ENCODE measurements at places on chromosomes 3 and 15.

DNA sequence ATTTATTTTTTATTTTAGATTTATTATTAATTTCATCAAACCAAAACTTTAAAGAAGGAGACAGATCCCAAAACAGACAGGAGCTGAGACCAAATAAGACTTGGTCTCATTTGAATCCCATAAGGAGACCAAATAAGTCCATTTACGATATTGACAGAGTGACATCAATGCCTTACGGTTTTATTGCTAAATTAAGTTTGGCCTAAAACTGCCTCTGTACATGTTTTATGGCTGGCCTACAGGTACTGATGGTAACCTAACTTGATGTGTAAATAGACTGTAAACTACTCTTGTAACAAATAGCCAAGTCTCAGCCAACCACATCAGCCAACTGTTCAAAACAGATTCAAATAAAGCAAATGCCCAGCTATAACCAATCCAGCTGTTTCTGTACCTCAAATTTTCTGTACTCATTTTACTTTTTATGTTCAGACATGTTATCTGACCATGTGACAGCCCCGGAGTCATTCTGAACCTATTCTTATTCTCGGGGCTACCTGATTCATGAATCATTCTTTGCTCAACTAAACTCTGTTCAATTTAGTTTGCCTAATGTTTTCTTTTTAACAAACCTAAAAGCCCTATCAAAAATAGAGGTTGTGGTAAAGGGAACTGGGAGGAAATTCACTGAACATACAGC lies 89.4 kb upstream of the CDAN1 start:
- peak; percentile 10 for DNase-seq

DNA sequence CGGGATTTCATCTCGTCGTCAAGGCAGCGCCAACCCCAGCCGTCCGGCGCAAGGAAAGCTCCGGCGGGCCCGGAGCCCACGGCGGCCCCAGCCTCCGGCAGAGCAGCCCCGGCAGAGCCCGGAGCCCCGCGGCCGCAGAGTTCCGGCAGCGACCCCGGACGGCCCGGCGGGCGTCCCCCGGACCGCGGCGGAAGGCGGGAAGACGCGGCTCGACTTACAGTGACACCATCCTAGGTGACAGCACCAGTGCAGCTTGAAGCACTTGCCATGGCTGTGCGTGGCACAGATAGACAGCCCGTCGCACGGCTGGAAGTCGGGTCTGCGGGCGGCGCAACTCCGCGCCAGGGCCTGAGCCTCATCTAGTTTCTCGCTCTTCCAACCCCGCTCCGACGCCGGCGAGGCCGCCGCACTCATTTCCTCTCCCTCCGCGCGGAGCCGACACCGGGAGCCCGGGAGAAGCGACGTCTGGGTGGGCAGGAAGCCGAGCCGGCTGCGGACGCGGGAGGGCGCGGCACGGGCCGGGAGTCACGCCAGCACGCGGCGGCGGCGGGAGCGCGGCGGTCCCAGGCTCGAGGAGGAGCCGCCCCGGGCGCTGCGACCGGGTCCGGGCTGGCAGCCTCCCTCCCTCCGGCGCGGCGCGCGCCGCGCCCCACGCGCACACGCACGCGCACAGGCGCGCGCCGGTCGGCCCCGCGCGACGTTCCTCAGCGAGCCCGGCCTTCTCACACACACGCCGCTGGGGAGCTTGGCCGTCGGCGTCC lies at the start of gene C3orf70:
Gene C3orf70, minus strand, starts transcription at position 651 of the 761 bp plus-strand sequence. Its CDS starts 237 bp downstream, at position 414.
- DNase-seq: peak; percentile 13

DNA sequence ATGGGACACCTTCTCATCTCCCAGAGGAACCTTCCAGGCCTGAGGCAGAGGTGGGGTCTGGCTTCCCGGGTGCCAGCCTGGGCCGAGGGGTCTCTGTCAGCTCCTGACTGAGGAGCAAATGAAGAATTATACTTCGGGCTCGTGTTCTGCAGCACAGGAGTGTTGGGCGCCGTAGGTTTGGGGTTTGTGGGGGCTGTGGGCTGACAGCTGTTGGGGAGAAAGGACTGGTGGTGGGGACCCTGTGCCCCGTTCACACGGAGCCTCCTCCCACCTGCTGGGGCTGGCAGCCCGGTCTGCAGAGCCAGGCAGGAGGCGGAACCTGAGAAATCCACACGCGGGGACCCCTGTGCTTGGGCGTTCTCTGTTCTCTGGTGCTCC lies 59.7 kb downstream of the ADAMTS7 start:
- DNase-seq: no peak

- DNase-seq: no peak
Observed at GRCh38 chr3:112425858-112426750, 73.2 kb downstream of the BTLA start.

DNA sequence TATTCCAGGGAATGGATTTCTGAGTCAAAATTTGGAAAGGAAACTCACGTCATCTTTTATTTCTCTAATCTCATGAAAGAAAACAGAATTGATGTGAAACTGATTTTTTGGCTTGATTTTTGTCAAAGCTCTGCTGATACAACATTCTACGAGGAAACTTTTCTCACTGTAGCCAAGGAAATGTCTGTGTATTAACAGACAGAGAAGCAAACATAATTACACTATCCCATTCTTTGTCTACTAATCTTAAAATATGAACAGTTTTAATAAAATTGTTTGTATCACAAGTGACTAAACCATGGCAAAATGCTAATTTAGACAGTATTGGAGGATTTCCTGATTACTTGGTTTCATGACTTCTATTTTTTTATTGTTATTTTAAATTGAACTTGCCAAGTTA lies 1437.0 kb downstream of the OTOL1 start:
- DNase-seq: no peak

- DNase-seq: no peak
Observed at GRCh38 chr3:81929697-81930096, 168.3 kb upstream of the GBE1 start.

DNA sequence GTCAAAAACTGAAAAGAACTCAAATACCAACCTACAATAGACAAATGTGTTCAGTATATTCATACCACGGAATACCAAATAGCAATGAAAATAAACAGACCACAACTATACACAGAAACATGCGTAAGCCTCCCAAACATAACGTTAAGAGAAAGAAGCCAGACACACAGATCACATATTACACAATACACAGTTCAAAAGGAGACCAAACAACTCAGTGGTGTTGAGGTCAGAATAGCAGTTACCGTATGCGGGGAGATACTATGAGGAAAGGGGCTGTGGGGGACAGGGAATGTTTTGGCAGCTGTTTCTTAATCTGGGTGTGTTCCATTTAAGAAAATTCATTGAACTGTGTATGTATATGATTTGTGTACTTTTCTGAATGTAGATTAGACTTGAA lies 6.6 kb downstream of the OSBPL10 start:
- no peak for DNase-seq

DNA sequence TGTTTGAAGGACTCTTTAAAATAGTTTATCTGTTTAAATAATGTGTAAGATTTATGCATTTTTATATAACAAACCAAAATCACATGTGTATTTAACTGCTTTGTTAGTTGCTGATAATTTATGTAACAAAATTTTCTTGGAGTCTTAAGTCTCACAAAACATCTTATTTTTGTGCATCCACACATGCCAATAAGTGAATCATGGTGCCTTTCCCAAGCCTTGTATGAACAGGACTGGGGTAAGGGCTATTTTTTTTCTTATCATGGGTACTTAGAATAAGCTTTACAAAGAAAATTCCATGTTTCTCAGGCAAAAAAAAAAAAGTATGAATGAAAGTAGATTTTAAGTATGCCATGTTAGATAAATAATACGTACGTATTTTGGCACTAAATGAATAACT lies 132.9 kb upstream of the LRRFIP2 start:
- DNase-seq: no peak

- DNase-seq: no peak
Observed at GRCh38 chr3:147758771-147759170, 349.6 kb downstream of the ZIC1 start.

GRCh38 chr3:109154979-109155378 lies 18.5 kb downstream of the C3orf85 start:
- DNase-seq: no peak

DNA sequence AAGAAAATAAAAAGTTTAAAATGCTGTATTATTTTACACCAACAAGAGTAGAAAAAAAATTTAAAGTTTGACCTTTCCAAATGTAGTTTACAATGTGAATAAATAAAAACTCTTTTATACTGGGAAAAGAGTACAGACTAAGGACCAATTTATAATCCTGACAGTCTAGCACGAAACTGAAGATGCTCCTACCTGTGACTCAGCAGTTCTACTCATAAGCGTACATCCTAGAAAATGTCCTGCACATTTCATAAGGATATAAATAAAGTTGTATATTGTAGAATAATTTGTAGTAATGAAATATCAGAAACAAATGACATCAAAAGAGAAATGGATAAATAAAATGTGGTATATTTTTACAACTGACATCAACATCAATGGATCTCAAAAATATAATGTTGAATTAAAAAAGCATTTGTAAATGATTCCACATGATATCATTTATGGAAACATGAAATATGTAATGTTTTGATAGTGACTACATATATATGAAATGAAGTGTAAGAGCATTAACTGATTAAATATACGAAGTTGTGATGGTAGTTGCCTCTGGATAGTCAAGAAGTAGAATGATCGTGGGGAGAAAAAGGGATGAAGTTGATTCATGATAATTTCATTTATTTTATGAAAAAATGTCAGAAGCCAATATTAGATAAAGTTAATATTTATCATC lies 161.3 kb upstream of the CBLB start:
- DNase-seq: no peak

DNA sequence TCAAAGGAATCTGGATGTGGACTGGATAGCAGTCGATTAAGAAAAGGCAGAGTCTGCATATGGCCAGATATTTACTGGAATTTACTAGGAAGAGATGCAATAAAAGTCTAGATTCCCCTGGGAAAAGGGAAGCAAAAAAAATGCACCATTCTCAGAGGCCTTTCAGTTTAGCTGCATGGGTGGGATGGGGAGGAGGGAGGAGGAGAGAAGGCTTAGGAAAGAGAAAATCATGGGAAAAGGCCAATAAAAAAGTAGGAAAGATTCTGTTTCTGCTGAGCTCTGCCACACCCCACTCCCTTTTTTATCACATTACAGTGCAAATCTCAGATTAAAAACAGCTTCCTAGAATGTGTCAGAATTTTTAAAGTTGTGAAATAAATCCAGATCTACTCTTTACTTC lies 103.6 kb downstream of the ADAMTS9 start:
- DNase-seq: no peak

GRCh38 chr3:113575206-113575605 lies 42.9 kb downstream of the SIDT1 start:
- DNase-seq: no peak

- DNase-seq: no peak
Observed at GRCh38 chr3:125213946-125214542, 1.5 kb upstream of the SLC12A8 start.

GRCh38 chr3:14352002-14352627 lies 50.3 kb upstream of the SLC6A6 start:
- peak; percentile 9 for DNase-seq

DNA sequence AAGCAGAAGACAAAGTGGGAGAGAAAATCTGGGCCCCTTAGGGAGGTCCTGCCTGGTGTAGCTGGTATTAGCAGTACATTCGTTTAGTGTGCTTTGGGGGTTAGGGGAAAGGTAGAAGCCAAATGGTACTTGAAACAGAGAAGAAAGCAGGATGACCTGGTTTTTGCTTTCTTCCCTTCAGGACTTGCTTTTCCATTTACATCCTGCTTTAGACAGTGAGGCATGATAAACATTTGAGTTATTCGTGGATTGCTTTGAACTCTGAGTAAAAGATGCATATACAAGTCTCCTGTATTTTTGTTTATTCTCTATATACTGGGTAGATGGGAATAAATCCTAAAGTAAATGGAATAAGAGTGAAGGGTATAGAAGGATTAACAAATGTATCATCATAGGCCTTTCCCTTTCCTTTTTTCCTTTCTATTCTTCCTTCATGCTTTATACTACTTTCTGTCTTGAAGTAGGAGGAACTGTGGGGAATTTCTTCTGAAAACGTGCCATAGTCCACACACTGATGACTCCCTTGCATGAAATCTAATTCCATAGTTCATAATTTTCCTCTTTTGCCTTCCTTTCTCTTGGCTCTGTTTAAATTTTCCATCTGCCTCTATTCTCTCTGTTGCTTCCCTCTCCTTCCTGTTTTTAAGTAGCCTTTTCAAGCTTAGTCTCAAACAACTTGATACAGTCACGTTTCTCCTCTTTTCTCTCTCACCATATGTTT lies 139.5 kb upstream of the RBMS3 start:
- DNase-seq: no peak

DNA sequence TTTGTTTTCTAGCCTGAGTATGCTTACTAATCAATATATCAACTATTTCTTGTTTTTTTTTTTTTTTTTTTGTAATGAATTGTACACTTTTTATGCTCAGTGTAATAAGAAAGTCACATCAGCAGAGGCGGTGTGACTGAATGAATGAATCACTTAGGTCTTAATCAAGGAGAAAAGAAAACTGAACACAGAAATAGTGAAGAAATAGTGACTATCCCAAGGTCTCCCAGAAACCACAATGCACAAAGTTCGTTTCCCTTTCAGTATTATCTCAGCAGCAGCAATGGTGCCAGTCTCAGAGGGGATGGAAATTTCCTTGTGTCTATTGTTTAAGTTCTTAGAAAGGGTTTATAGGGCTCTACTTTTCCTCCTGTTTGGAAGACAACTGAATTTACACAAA lies 80.7 kb downstream of the NR1I2 start:
- DNase-seq: no peak

DNA sequence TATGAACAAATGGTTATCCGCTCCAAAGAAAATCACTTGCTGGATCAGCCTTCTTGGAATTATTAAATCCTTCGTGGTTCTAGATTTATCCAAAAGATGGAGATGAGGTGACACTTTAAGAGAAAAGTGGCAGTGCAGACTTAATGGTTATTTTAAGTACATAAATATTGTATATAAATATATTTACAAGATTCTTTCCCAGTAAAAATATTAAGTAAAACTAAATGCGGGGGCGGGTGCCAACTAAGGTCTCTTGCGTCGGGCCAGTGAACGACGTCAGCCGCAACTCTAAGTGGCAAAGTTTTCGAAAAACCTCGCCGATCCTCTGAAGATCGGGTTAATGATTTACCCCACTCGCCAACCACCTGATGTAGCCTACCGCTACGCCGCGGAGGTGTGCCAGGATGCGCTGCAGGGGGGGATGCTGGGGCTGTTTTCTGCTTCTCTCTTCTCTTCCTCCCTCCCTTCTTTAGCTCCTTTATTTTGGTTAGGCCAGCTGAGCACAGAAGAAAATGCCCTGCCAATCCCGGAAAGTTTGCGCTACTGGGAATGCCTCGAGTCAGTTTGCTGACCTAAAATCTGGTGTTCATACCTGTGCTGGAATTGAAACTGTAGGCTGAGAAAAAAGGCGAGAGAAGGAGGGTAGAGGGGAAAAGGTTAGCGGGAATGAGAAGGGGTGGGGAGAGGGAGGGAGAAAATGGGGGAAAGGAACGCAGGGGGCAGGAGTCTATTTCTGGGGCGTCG lies 7.6 kb upstream of the FOXB1 start:
- no peak for DNase-seq

GRCh38 chr15:81433462-81433861 lies 59.4 kb upstream of the TMC3 start:
- DNase-seq: no peak
